D721Med (cell line): ENCODE measurements at places on chromosomes 1 and 21.

DNA sequence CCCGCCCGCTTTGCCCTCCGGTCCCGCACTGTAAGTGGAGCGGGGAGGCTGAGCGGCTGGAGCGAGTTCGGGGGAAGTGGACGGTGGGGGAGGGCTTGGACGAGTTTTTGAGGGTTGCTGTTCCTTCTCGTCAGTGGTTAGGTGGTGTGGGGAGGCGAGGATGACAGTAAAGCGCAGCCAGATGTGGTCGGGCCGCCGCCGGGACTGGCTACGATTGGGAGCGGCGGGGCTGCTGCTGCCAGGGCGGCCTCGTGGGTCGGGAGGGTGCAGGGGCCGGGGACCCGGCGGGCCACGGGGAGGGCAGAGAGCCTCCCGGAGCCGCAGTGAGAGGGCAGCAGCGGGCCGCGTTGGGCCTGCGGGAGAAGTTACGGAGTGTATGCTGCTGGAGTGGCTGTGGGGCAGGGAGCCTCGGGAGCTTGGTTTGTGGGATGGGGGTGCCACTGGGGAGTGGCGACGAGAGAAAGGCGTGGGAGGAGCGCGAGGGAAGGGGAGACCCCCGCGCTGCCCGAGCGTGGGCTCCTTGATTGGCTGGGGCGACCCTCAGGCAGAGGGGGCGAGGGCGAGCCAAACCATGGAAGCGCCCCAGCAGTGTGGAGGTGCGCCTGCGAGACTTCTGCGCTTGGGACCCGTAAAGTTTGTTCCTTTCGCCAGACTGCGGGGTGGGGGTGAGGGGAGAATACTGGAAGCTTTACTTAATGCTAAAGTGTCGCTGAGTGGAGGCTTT, 2.1 kb downstream of the ADGRL2 start:
- no peak for DNase-seq

GRCh38 chr21:35926003-35926740, 134.2 kb downstream of the SETD4 start:
- DNase-seq: no peak

GRCh38 chr21:36628106-36628505, 70.8 kb upstream of the SIM2 start:
- no peak for DNase-seq

- DNase-seq: no peak
Observed at GRCh38 chr21:34132202-34132601, 58.8 kb downstream of the MRPS6 start.

GRCh38 chr1:36339615-36340014, 16.2 kb upstream of the EVA1B start:
- DNase-seq: no peak

- DNase-seq: no peak
Observed at GRCh38 chr1:205291596-205291995, 29.9 kb downstream of the NUAK2 start.

DNA sequence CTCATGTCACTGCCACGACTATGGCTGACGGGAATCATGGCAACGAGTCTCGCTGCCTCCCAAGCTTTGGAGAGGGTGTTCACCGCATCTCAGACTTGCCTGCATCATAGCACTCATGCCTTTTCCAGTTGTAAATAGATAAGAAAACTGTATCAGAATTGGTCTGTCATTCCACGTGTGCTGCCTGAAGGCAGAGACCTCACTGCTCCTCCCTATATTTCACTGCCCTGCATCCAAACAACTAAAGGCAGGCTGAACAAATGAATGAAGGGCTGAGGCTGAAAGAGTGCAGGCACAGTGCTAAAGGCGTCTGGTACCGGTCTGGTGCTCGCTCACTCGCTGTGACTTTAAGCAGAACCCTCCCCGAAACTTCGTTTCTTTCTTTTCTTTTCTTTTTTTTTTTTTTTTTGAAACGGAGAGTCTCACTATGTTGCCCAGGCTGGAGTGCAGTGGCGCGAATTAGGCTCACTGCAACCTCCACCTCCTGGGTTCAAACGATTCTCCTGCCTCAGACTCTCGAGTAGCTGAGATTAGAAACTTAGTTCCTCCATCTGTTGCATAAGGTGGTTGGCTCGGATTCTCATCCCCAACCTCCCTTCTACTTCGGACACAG, 542 bp downstream of the EIF2B3 start:
- DNase-seq: no peak

- no peak for DNase-seq
Observed at GRCh38 chr21:35408401-35408800, 359.3 kb upstream of the RUNX1 start.

GRCh38 chr1:9960706-9961562, 17.7 kb downstream of the NMNAT1 start:
- peak; percentile 39 for DNase-seq
